ENCODE measurements at places on chromosomes 11 and 22.

DNA sequence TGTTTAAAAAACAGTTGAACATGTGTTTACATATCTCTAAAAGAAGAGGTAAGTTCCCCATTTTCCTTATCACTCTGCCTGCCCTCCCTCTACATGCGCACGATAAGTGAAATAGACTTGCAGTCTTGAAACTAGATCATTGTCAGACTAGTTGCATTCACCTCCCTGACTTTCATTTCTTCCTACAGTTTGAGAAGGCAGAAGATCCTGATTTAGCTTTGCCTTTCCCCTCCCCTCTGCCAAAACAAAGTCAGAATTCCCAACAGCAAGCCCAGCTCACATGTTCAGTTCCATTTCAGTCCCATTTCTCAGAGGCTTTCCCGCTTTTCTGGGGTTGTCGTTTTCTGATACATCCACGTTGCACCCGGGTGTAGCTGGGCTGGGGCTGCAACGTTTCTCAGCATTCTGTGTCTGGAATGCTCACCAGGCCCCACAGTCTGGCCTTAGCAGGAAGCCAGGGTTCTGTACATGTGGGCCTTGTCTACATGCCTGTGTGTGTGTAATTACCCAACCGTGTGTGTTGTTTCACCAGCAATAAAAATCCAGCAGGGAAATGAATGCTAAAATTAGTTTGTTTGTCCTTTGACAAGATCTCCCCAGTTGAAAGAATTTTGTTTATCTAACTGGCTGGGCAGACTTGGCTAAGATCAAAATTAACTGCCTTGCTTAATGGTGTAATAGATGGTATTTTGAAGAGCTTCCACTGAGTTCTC, 179.2 kb downstream of the DBX1 start:
- no peak for DNase-seq

DNA sequence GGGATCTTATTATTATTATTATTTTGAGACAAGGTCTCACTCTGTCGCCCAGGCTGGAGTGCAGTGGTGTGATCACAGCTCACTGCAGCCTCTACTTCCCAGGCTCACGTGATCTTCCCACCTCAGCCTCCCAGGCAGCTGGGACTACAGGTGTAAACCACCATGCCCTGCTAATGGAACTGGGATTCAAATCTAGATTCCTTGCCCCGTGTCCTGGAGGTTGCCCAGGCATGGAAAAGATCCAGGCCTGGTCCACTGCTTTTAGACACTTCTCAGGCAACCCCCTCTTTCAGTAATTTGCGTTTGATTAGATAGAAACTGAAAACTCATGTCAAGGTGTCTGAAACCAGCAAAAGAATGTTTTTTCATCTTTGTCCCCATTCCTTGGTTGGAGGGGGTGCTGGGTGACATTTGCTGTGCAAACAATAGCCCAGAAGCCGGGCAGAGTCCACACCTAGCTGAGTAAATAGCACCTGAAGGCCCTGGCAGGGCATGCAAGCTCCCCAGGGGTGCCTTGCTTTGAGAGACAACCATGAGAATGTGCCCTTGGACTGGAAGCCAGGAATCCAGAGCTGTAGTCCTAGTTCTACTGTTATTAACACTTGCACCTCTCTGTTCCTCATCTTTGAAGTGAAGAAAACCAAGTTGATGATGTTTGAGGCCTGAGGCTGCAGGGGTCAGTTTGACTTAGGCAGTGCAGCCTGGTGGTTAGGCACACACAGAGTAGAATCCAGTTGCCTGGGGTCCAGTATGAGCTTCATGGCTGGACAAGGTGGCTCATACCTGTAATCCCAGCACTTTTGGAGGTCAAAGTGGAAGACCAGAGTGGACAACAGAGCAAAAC, 19.1 kb upstream of the XBP1 start:
- no peak for DNase-seq

DNA sequence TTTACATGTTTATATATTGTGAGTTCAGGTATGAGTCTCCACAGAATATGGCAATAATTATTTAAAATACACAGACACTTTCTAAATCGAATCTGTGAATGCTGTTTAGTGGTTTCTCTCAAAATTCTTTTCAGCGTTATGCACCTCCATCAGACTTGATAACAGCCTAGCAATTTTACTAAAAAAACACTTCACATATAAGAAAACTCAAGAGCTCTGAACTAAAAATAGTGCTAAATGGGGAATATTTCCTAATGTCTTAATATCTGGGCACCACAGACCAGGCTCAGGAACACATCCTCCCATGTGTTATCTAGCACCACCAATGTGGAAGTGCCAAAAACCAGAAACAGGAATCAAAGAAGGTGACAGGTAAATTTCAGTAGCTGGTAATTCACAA, 47.9 kb downstream of the ARHGAP32 start:
- DNase-seq, result no peak

DNA sequence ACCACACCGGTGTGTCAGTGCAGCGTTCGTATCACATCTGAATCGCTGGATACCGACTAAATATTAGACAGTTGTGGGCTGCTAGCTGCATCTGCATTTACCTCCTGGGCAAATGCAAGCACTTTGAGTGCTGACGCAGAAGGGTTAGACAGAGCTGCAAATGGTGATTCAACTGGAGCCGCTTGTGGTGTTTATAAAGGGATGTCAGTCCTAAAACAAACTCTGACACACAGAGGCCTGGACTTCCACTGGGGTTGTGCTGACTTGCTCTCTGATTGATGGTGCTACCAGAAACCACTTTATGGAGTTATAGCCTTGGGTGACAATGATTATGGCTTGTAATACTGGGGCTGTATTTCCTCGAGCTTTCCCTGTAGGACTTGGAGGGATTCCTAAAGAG, 374.4 kb downstream of the NTM start:
- DNase-seq, result no peak

All from T-cell (primary cell).